ENCODE measurements at places on chromosomes 7 and 10.

DNA sequence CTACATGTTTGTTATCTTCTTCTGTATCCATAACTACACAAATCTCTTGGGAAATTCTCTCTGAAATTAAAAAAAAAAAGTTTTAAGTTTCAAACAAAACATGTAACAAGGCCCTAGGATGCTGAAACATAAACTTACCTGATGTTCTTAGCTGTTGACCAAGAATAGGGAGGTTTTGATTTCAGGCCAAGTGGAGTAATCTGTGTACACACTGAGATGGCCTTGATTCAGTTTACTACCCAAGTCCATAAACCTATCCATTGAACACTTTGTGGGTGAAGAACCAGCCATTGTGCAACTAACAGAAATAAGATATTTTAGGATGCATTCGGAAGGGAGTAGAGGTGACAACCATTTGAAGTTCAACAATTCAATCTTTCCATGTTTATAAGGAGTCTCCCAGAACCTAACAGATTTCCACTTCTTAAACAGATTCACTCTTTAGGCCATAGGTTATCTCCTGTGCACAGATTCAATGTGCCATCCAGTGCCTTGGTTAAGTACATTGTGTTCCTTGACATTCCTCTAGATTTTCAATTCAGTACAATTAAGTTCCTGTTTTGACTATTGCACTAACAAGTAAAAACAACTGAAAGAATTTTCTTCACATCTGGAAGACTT is 143.1 kb downstream of the CRPPA start:
- DNase-seq, result no peak

GRCh38 chr7:31549611-31550010 is 35.7 kb downstream of the ITPRID1 start:
- no peak for DNase-seq

GRCh38 chr7:33986951-33987947 is 81.9 kb downstream of the BMPER start:
- DNase-seq, result no peak

DNA sequence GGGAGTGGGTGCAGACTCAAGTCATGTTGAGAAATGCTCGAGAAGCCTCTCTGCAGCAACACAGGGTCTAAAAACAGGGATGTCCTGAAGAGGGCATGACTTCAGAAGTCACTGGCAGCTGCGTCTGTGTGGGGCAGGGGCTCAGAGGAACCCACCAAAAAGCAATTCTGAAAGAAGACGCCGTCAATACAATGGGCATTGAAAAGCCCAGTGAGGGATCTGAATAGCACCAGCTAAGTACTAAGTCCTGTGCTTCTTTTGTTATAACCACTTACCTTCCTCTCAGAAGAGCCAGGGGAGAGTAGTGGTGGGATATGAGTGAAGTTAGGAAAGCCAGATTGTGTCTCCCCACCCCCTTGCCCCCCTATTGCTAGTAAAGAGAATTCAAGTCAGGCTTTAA is 137.2 kb downstream of the INHBA start:
- DNase-seq, result no peak

GRCh38 chr7:130365088-130365487 is 15.2 kb upstream of the CPA1 start:
- no peak for DNase-seq

DNA sequence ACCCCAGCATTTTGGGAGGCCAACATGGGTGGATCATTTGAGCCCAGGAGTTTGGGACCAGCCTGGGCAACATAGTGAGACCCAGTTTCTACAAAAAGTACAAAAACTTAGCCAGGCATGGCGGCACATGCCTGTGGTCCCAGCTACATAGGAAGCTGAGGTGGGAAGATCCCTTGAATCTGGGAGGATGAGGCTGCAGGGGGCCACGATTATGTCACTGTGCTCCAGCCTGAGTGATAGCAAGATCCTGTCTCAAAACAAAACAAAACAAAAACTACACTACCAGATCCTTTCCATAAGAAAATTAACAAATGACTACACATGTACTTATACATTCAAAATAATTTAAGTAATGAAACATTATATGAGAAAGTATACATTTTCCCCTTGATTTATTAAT is 116.4 kb upstream of the KLF6 start:
- no peak for DNase-seq

- no peak for DNase-seq
Measured at GRCh38 chr7:82530361-82530760, 86.8 kb upstream of the CACNA2D1 start.

GRCh38 chr10:1544209-1544673 is 193.1 kb downstream of the ADARB2 start:
- DNase-seq, result no peak
